ENCODE measurements at places on chromosomes 3 and 15.

- no peak for DNase-seq
Observed at GRCh38 chr3:3729261-3729660, 70.0 kb upstream of the LRRN1 start.

- DNase-seq, result no peak
Observed at GRCh38 chr3:10173095-10173925, 8.6 kb downstream of the IRAK2 start.

DNA sequence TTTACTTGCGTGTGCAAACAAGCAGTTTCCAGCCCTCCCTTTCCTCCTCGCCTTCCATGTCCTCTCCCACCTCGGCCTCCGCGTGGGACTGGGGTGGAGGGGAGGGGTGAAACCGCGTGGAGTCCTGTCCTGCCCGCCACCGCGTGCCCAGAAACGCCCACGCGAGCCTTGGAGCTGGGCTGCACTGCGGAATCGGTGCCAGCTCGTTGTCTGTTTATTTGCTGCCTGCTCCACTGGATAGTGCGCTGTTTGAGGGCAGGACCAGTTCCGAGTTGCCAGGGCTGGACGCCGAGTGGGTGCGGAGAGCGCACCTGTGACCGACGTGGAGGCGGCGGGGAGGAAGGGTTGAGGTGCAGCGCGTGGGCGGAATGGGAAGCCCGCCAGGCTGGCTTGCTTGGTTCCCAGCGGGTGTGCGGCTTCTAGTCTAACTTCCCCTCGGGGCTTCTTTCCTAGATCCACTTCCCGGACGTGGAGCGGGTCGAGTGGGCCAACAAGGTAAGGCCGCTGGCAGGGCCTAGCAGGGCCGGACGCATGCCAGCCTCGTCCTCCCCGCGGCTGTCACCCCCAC is 17.3 kb downstream of the ESYT3 start:
- no peak for DNase-seq

- DNase-seq, result no peak
Observed at GRCh38 chr3:18217507-18218174, 207.5 kb downstream of the SATB1 start.

DNA sequence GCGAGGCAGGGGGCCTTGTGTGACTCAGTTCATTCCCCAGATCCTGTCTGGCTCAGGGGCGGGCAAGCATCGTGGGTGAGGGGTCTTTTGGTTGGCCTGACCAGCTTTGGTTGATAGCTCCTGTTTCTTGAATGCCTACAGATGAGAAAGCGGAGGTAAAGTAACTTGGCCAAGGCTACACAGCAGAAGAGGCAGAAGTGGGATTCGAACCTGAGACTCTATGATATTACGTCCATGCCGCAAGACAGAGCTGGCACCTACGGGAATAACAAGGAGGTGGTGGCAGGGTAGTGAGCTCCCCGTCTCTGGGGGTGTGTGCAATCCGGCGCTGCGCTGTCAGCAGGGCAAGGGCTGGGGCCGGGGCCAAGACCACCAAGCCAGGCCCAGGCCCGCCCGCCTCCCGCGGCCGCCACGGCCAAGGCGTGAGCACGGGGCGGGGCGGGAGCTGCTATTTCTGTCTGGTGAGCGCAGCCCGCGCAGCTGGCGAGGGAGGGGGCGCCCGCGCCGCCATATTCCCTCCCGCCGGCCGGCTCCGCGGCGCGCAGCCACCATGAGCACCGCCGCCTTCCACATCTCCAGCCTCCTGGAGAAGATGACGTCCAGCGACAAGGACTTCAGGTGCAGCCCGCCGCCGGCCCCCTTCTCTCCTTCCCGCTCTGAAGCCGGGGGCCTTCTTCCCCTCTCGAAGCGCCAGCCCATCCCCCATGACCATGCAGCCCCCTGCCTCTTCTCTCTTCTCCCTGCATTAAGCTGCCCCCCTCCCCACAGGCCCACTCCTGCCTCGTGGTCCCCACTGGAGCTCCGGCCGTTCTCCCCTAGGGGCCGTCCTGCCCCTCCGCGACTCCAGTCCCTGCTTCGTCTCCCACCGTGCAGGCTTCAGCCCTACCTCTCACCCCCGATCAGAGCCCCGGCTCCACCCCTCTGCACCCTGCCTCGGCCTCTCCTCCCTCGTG is at the start of gene CAND2:
TSS of gene CAND2 (plus strand) at position 510 of the 953 bp plus-strand sequence. CDS start at position 551, 41 bp downstream.
- no peak for DNase-seq

DNA sequence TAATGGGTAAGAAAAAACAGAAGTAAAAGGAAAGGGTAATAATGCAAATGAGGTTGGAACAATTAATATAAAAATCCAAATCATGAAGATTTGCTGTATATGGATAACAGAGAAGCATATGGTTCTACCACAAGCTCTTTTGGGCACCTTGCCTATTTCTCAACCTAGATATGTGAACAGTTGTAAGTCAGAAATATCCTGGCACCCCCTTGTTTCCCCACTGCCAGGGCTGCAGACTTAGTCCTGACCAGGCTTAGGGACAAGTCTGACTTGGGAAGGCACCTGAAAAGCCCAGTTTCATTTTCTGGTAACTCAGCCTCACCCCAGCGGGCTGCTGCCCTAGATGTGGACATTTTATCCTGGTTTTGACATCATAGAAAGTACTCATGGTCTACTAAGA is 183.2 kb upstream of the STAC start:
- DNase-seq, result no peak

DNA sequence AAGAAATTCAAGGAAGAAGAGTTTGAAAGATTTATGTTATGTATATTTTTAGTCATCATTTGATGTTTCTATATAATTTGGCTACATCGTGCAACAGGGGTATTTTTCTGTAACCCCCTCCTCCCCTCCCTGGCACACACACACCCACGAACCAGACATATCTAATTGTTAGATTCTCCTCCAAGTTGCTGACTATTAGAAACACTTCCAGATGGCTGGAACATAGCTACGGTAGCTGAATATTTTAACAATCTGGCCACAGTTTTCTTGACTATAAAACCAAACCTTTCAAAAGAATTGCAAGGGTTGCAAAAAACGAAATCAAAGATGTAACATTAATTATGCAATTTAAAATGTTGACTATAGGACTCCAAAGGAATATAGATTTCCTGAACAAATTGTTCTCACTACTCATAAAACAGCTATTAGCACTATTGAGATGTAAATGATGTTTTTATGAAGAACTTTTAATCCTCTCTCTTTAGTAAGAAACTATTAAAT is 154.4 kb downstream of the CHL1 start:
- DNase-seq, result no peak

Measured in stimulated activated CD8-positive, alpha-beta memory T cell treated with anti-CD3 and anti-CD28 coated beads, Interleukin-7, amount 100 ng/mL, for 24 hours (primary cell).